ENCODE measurements at places on chromosomes 13 and 19.

DNA sequence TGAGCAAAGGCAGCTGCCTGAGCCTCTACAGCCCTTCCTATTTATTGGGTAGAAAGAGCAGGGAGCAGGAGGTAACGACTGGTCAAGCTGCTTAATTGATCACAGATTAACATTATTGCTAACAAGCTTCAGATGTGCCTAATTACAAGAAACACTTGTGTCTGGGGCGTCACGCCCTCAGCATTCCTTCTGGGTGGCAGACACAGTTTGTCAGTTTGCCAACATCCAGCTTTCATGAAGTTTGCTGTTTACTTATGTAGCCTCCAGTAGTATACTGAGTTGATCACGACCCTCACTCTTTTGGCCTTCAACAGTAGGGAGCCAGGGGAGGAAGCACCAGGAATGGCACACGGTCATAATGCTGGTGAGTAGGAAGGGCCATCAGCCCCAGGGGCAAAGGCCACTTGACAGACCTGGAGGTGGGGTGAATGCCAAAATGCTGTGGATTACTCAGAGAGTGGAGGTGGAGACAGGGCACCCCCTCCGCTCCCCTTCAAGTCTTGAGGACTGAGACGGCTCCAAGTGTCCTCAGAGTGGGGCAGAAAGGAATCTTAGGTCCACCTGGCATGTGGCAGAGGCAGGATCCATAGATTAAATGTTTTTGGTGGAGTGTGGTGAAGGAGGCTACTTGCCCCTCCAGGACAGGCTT lies 34.9 kb upstream of the PSPC1 start:
- no peaks in the 10 kb centered on the region for H3K27me3 ChIP-seq
- H3K4me3 ChIP-seq: no peak overlapping the region
- H3K27ac ChIP-seq: no peak overlapping the region
- DNase-seq: no peak

- H3K4me3 ChIP-seq: no peak overlapping the region
- H3K36me3 ChIP-seq: no peaks in the 10 kb centered on the region
- no peaks in the 10 kb centered on the region for H3K4me1 ChIP-seq
- no peak for DNase-seq
Observed at GRCh38 chr13:100962585-100962984, 288.0 kb upstream of the TMTC4 start.

DNA sequence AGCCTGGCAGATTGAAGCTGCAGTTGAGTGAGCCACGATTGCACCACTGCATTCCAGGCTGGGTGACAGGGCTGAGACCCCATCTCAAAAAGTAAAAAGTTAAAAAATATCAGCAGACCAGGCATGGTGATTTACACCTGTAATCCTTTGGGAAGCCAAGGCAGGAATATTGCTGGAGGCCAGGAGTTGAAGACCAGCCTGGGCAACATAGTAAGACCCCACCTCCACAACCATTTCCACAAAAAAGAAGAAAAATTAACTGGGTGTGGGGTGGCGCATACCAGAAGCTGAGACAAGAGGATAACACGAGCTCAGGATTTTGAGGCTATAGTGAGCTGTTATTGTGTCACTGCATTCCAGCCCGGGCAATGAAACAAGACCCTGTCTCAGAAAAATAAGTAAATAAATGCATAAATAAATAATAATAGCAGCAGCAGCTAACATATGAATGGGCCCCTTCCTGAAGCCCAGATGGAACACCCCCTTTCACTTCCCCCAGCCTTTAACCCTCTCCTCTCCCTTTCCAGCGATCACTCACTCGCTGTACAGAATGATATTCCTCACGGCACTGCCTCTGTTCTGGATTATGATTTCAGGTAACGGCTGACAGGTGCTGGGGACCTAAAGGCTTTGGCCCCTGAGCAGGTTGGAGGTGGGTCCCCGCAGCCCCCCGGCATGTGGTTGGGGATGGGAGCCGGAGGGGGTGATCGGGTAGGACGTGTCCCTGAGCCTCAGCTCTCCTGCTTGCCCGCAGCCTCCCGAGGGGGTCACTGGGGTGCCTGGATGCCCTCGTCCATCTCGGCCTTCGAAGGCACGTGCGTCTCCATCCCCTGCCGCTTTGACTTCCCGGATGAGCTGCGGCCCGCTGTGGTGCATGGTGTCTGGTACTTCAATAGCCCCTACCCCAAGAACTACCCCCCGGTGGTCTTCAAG lies 3.2 kb downstream of the MAG start:
- H3K36me3 ChIP-seq: no peaks in the 10 kb centered on the region
- no peak overlapping the region for H3K4me3 ChIP-seq
- no peaks in the 10 kb centered on the region for H3K27me3 ChIP-seq
- H3K27ac ChIP-seq: no peak overlapping the region
- H3K4me1 ChIP-seq: no peaks in the 10 kb centered on the region

DNA sequence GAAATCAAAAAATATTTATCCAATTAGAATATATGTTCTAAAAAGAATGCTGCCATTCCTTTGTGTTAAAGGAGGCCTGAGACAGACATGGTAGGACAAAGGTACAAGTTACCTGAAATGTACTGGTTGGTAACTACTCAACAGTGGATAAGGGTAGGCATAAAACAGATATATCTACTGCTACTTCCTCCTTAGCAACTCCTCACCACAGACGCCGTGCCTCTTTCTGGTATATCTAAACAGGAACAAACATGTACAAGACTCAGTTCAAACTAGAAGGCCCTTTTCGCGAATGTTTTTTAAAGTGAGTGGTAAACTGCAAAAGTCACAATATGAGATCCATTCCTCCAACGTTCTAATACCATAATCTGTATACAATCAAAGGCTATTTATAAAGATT lies 86.9 kb downstream of the TBC1D4 start:
- no peaks in the 10 kb centered on the region for H3K4me1 ChIP-seq
- no peak overlapping the region for H3K4me3 ChIP-seq
- H3K27me3 ChIP-seq: no peaks in the 10 kb centered on the region
- DNase-seq: no peak

- no peaks in the 10 kb centered on the region for H3K36me3 ChIP-seq
- H3K4me1 ChIP-seq: no peaks in the 10 kb centered on the region
- DNase-seq: peak; percentile 42
- H3K27me3 ChIP-seq: no peaks in the 10 kb centered on the region
- H3K4me3 ChIP-seq: no peak overlapping the region
- H3K27ac ChIP-seq: no peak overlapping the region
Observed at GRCh38 chr19:58586133-58586765, 13.1 kb upstream of the MZF1 start.

DNA sequence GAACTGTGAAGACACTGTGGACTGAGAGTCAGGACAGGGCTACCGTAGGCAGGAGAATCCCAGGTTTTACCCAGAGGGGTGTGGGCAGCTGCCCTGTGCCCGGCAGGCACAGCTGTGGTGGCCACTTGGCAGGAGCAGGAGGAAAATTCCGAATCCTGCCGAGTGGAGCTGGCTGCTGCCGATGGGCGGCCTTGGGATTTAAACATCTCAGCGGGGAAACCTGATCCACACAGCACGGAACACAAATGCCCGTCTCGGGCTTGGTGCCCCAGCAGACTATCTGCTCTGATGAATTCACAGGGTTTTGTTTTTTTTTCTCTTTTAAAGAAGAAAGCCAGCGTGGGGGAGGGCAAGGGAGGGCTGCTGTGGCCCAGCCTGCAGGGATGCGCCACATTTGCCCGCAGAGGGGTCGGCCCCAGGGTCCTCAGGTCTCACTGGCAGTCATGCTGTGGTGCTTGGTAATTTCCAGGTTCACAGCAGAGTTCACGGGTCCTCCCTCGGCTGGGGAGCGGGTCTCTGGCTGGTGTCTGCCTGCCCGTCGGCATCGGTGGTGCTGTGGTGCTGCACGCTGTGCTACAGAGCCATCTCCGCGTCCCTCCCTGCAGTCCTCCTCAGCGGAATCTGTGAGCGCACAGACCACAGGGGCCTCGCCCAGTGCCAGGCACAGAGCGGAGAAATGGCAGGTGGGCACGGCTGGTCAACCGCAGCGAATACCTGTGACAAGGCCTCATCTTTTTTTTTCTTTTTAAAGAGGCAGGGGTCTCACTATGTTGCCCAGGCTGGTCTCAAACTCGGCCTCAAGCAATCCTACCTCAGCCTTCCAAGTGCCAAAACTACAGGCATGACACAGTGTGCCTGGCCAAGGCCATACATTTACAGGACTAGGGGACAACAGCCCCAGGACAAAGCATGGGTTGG lies 28.1 kb downstream of the MPND start:
- no peaks in the 10 kb centered on the region for H3K36me3 ChIP-seq
- H3K4me3 ChIP-seq: no peak overlapping the region
- H3K4me1 ChIP-seq: peaks cover 6% of the 10 kb centered on the region
- H3K27ac ChIP-seq: no peak overlapping the region
- DNase-seq: no peak
- H3K27me3 ChIP-seq: no peaks in the 10 kb centered on the region

DNA sequence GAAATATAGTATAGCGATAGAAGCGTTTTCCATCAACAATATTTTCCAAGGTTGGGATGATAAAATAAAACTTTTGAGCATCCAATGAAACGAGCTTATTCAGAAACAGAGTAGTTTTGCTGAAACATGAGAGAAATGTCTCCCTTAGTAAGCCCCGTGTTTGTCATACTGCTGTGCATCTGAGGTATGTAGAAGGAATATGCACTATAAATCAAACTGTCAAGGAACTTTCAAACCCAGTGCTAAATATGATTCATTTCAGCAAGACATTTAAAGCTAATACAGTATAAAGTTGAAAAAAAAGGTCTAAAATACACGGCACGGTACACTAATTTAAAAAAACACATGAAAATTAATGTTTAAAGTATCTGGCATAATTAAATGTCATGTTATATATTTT lies 546.2 kb downstream of the SLITRK5 start:
- H3K27me3 ChIP-seq: no peaks in the 10 kb centered on the region
- no peak for DNase-seq
- no peaks in the 10 kb centered on the region for H3K4me1 ChIP-seq
- H3K4me3 ChIP-seq: no peak overlapping the region
- H3K36me3 ChIP-seq: no peaks in the 10 kb centered on the region

DNA sequence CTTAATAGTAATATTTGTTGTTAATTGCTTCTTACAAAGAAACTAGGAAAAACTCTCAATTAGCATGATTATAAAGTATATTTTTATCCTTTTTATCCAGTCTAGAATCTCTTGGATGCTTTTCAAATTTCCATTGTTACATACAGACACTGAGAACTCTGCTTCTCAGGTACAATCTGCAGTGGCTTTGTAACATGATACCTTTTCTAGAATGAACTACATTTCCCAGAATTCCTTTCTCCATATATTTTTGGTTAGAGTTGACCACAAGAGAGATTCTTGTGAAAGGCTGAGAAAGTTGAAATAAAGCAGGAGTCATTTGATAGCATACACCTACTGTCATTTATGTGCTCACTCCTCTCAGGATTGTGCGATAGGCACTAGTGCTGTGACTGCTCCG lies 148.6 kb downstream of the SLITRK6 start:
- H3K4me1 ChIP-seq: no peaks in the 10 kb centered on the region
- no peak overlapping the region for H3K27ac ChIP-seq
- DNase-seq: no peak
- H3K27me3 ChIP-seq: no peaks in the 10 kb centered on the region

DNA sequence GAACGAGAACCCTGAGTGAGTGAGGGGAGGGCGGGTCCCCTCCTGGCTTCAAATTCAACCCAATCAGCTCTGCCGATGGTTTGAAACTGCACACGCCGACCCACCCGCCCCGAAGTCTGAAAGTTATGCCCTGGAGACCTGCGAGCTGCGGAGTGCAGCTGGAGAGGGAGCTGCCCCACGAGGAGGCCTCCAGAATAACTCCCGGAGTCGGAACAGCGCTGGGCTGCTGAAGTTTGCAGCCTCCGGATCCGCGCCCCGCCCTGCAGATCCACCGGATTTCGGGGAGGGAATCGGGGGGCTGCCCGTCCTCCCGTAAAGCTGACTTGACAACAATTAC lies 7.0 kb downstream of the POU4F1 start:
- no peaks in the 10 kb centered on the region for H3K4me1 ChIP-seq
- H3K27ac ChIP-seq: no peak overlapping the region
- no peak for DNase-seq
- peaks cover 6% of the 10 kb centered on the region for H3K27me3 ChIP-seq
- H3K4me3 ChIP-seq: no peak overlapping the region

DNA sequence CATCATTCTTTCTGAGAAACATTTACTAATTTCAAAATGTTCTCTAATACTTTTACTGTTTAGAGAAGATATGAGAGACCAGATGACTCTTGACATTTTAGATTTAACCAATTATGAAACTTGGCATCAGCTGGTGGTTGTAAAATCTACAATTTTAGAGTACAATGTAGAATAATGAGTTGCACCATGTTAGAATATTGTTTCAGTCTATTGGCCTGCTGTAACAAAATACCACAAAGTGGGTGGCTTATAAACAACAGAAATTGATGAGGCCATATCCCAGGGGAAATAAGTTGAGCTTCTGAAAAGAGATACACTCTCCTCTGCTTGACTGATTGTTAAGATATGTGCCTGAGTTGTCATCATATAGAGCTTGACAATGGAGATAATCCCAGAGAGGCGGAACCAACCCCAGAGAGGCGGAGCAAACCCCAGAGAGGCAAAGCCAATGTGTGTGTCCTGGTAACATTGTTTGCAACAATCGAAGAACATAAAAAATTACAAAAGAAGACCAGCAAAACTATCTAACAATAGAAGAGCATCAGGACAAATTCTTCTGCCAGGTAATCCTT lies 373.0 kb upstream of the SLITRK1 start:
- H3K4me1 ChIP-seq: no peaks in the 10 kb centered on the region
- no peak overlapping the region for H3K4me3 ChIP-seq
- DNase-seq: no peak
- H3K27me3 ChIP-seq: no peaks in the 10 kb centered on the region
- no peak overlapping the region for H3K27ac ChIP-seq
- H3K36me3 ChIP-seq: no peaks in the 10 kb centered on the region

DNA sequence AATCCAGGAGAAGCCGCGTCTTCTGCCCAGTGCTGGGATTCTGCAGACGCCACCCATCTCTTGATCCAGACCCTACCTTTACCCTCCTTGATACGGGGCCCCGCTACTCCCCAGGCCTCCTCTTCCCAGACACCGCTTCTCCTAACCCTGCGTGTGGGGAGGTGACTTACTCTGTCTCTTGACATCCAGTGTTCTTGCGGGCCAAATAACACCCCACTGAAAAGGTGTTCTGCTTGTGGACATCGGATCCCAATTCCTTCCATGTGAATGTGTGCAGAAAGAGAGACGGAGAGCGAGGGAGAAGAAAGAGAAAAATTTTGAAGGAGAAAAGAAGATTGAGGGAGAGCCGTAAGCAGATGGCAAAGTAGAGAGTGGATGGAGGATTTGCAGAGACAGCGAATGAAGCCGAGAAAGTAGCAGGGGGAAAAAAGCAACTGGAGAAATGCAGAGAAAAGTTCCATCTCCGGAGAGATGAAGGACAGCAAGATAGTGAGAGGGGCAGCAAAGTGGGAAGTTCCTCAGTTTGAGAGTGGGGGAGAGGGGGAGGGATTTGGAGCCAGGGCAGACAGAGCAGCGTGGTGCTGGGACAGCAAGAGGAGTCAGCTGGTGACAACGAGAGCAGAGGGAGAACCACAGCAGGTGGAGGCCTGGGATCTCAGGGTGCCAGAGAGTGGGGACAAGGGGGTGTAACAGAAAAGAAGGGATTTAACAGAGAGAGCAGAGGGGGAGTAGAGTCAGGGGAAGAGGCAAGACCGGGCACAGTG lies 814 bp downstream of the ZNF480 start:
- H3K4me1 ChIP-seq: no peaks in the 10 kb centered on the region
- no peaks in the 10 kb centered on the region for H3K27me3 ChIP-seq
- peaks cover 5% of the 10 kb centered on the region for H3K36me3 ChIP-seq
- peak overlapping the region; percentile 58 for H3K27ac ChIP-seq
- peak overlapping the region; percentile 43 for H3K4me3 ChIP-seq
- DNase-seq: no peak

GRCh38 chr19:15859187-15859586 lies 38.7 kb downstream of the CYP4F2 start:
- DNase-seq: no peak
- no peaks in the 10 kb centered on the region for H3K27me3 ChIP-seq
- H3K27ac ChIP-seq: no peak overlapping the region
- H3K4me1 ChIP-seq: no peaks in the 10 kb centered on the region
- H3K4me3 ChIP-seq: no peak overlapping the region

- H3K4me3 ChIP-seq: no peak overlapping the region
- H3K36me3 ChIP-seq: no peaks in the 10 kb centered on the region
Observed at GRCh38 chr13:53136554-53137215, 108.1 kb downstream of the OLFM4 start.
